ENCODE measurements at places on chromosomes 12 and 14.

DNA sequence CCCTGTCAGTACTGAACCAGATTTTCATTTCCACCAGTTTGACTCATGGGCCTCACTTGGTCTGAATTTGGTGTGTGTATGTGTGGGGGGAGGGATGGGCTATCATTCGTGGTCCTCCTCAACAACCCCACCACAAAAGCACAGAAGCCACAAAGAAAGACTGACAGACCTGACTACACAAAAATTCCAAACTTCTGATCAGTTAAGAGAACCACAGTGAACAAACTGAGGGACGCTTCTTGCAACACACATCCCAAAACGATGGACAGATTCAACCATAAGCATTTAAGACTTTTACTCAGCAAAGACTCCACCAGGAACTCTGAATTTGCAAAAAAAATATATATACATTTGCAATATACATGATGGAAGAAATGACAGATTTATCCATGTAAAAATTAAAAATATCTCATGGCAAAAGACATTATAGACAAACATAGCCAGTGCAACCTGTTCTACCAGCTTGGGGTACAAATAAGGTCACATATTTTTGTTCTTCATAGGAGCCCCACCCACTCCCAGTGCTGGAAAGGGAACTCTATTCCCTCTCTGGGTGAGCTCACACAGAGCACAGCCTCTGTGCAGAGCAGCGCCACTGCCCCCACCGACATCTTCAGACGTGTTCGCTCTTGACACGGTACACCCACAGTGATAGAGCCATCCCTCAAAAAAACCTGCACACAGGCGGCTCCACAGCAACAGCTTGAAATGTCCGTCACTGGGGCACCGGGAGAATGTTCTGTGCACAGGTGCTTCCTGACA lies 49.7 kb downstream of the JAG2 start:
- H3K27me3 ChIP-seq, result no peaks in the 10 kb centered on the region
- peaks cover 4% of the 10 kb centered on the region for H3K36me3 ChIP-seq
- peaks cover 49% of the 10 kb centered on the region for H3K4me1 ChIP-seq
- peak overlapping the region; percentile 95 for H3K27ac ChIP-seq

DNA sequence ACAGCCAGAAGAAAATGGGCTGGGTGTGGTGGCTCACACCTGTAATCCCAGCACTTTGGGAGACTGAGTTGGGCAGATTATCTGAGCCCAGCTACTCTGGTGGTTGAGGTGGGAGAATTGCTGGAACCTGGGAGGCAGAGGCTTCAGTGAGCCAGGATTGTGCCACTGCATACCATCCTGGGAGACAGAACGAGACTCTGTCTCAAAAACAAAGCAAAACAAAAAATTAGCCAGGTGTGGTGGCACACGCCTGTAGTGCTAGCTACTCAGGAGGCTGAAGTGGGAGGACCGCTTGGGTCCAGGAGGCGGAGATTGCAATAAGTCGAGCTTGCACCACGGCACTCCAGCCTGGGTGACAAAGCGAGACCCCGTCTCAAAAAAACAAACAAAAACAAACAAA lies 3.8 kb upstream of the EMP1 start:
- DNase-seq, result no peak
- no peaks in the 10 kb centered on the region for H3K27me3 ChIP-seq
- H3K36me3 ChIP-seq, result no peaks in the 10 kb centered on the region

- H3K36me3 ChIP-seq, result no peaks in the 10 kb centered on the region
- no peak for DNase-seq
- H3K4me1 ChIP-seq, result peaks cover 4% of the 10 kb centered on the region
- H3K27me3 ChIP-seq, result peaks cover 14% of the 10 kb centered on the region
- no peak overlapping the region for H3K27ac ChIP-seq
Observed at GRCh38 chr14:93832081-93832480, 43.8 kb upstream of the PRIMA1 start.

GRCh38 chr12:75738486-75738885 lies 227.1 kb upstream of the KRR1 start:
- H3K36me3 ChIP-seq, result no peaks in the 10 kb centered on the region
- H3K4me3 ChIP-seq, result no peak overlapping the region
- no peaks in the 10 kb centered on the region for H3K27me3 ChIP-seq
- no peak for DNase-seq

DNA sequence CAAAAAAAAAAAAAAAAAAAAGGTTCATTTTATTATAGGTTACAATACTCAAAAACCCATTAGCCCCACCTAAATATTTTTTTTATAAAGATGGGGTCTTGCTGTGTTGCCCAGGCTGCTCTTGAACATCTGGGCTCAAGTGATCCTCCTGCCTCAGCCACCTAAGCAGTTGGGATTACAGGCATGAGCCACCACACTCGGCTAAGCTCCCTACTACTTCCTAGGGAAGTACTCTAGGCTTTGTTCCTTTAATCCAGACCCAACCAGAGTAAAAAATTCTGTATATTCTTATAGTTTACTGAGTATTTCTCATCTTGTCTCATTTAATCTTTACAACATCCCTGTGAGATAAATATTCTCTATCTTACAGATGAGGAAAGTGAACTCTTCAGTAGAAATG lies 50.7 kb downstream of the RBMS2 start:
- H3K36me3 ChIP-seq, result peaks cover 17% of the 10 kb centered on the region
- no peak overlapping the region for H3K4me3 ChIP-seq
- H3K4me1 ChIP-seq, result peaks cover 14% of the 10 kb centered on the region
- H3K27me3 ChIP-seq, result no peaks in the 10 kb centered on the region
- no peak for DNase-seq

DNA sequence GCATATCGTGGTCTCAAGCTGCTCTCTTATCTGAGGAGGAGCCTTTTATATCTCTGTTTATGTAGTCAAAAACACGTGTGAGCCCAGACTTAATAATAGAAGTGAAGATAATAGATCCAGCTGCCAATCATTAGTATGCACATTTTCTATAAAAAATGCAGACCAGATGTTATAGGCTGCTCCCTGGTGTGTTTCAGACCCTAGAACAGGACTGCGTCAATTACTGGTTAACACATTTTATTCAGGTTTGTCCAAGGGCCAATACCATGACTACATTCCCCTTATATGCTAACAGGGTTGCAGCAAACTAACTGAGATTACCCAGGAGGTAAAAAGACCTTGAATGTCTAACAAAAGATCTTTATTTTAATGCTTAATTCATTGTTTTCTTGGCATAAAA lies 98.5 kb upstream of the NEDD1 start:
- H3K36me3 ChIP-seq, result peaks cover 2% of the 10 kb centered on the region
- DNase-seq, result no peak
- no peak overlapping the region for H3K27ac ChIP-seq
- no peaks in the 10 kb centered on the region for H3K4me1 ChIP-seq
- H3K27me3 ChIP-seq, result no peaks in the 10 kb centered on the region

DNA sequence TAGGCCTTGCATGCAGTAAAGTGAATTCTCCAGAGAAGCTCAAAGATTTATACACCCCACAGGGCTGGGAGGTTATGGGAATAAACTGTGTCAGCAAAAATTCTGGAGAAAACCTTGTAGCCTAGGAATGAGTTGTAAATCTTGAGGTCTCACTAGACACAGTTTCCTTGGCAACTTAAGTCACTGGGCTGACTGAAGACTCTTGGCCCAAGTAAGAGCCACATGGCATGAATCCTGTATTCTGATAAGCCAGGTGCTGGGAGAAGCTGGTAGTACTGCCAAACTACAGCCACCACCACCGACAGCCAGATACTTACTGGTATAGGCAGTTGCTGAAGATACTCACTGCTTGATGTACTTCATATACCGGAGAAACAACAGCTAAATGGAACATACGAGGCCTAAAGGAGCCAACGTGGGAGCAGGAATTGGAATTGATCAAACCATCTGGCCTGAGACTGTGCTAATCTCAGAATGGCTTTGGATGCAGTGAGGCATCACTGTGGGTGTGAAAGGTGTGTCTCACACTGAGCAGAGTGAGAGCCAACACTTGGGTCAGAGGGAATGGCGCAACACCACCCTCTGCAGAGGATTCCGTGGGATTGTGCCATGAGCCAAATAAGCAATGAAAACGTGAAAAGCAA lies 102.8 kb upstream of the TMCC3 start:
- no peaks in the 10 kb centered on the region for H3K36me3 ChIP-seq
- peaks cover 5% of the 10 kb centered on the region for H3K4me1 ChIP-seq
- no peak overlapping the region for H3K27ac ChIP-seq

GRCh38 chr14:63745858-63746425 lies 18.1 kb upstream of the SGPP1 start:
- DNase-seq, result no peak
- H3K27me3 ChIP-seq, result no peaks in the 10 kb centered on the region
- H3K27ac ChIP-seq, result no peak overlapping the region
- peaks cover 3% of the 10 kb centered on the region for H3K4me1 ChIP-seq
- H3K36me3 ChIP-seq, result no peaks in the 10 kb centered on the region

DNA sequence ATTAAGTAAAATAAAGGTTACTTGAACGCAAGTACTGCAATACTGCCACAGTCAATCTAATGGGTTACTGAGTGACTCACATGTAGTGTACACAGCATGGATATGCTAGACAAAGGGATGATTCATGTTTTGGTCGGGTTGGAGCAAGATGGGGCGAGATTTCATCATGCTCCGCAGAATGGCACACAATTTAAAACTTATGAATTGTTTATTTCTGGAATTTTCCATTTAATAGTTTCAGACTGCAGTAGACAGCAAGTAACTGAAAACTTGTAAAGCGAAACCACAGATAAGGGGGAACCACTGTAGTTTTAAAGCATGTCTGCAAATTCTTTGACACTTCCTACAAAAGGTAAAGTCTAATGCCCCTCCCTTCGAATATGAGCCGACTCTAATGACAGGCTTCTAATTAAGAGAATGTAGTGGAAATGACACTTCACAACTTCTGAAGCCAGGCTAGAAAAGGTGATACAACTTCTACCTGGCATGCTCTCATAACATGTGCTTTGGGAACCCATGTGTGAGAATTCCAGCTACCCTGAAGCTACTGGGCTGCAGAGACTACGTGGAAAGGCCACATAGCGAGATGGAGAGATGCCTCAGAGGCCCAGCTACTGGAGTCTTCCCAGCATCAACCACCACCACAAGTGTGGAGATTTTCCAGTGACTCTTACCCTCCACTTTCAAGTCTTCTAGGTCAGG lies 13.9 kb upstream of the TCP11L2 start:
- no peaks in the 10 kb centered on the region for H3K4me1 ChIP-seq
- no peak for DNase-seq
- H3K27me3 ChIP-seq, result peaks cover 2% of the 10 kb centered on the region
- no peak overlapping the region for H3K27ac ChIP-seq
- H3K4me3 ChIP-seq, result no peak overlapping the region

GRCh38 chr12:16719713-16720416 lies 113.9 kb upstream of the LMO3 start:
- DNase-seq, result no peak
- H3K27me3 ChIP-seq, result peaks cover 4% of the 10 kb centered on the region
- H3K4me1 ChIP-seq, result no peaks in the 10 kb centered on the region
- H3K36me3 ChIP-seq, result no peaks in the 10 kb centered on the region

- no peaks in the 10 kb centered on the region for H3K27me3 ChIP-seq
- DNase-seq, result no peak
- H3K27ac ChIP-seq, result no peak overlapping the region
- H3K4me3 ChIP-seq, result no peak overlapping the region
- H3K36me3 ChIP-seq, result peaks cover 21% of the 10 kb centered on the region
- no peaks in the 10 kb centered on the region for H3K4me1 ChIP-seq
Observed at GRCh38 chr12:111905502-111905901, 63.5 kb downstream of the MAPKAPK5 start.

DNA sequence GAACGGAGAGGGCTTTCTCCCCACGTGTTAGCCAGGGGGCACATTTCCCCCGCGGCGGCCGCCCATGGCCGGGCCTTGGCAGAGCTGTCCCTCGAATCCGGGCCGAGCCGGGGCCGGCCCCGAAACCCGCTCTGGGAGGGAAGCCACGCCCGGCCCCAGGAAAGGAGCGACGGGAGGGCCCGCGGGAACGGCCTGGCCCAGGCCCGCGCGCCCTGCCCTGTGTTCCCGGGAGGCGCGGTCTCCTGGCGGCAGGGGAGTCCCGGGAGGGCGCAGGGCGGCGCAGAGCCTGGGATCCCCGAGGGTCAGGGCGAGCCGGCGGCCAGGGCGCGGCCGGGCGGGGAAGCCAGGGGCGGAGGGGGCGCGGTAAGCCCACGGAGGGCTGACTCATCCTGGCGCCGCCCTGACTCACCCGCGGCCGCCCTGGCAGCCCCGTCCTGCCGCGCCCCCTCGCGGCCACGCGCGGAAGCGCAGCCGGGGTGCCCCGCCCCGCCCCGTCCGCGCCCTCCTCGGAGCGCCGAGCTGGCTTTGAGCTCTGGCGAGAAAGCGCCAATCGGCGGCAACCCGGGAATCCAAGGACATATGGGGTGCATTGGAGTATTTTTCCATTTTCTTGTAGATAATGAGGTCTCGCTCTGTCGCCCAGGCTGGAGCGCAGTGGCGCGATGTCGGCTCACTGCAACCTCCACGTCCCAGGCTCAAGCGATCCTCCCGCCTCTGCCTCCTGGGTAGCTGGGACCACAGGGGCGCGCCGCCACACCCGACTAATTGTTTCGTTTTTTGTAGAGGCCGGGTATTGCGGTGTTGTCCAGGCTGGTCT lies 31.8 kb upstream of the PLEKHG6 start:
- H3K36me3 ChIP-seq, result no peaks in the 10 kb centered on the region
- H3K27me3 ChIP-seq, result peaks cover 7% of the 10 kb centered on the region
- DNase-seq, result peak; percentile 94
- peaks cover 17% of the 10 kb centered on the region for H3K4me1 ChIP-seq
- peak overlapping the region; percentile 92 for H3K27ac ChIP-seq
- peak overlapping the region; percentile 72 for H3K4me3 ChIP-seq

GRCh38 chr12:15589328-15590032 lies 199.7 kb downstream of the EPS8 start:
- peaks cover 34% of the 10 kb centered on the region for H3K27me3 ChIP-seq
- H3K4me1 ChIP-seq, result peaks cover 9% of the 10 kb centered on the region
- peak overlapping the region; percentile 62 for H3K4me3 ChIP-seq
- no peak for DNase-seq
- no peak overlapping the region for H3K27ac ChIP-seq

DNA sequence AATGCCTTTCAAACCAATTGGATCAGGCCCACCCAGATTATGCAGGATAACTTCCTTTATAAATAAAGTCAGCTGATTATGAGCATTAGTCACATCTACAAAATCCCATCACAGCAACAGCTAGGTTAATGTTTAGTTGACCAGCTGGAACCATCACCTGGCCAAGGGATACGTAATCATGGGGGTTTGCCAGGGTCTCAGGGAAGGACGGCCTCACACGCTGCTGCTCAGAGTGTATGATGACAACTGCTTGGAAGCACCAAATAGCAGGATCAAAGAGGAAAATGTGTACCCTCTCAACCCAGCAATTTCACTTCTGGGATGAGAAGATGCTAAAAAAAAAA lies 162.6 kb downstream of the SLC15A4 start:
- no peak for DNase-seq
- no peaks in the 10 kb centered on the region for H3K36me3 ChIP-seq
- no peak overlapping the region for H3K27ac ChIP-seq

DNA sequence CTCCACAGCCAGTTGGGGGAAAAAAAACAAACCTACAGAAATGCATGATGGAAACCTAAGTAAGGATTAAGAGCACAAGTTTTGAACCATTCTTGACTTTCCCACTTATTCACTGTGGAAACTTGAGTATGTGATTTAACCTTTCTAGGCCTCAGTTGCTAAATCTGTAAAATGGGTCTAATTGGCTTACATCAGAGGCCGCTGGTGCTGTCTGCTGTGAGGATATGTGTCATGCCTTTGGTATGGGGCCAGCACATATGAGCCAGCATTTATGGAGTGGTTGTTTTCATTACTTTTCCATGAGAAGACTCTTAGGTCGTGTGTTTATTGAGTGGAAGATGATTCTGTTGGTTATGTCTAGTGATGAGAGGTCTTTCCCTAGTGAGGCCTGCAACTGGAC lies 102.4 kb downstream of the ESR2 start:
- H3K4me3 ChIP-seq, result no peak overlapping the region
- peaks cover 13% of the 10 kb centered on the region for H3K36me3 ChIP-seq
- H3K27me3 ChIP-seq, result no peaks in the 10 kb centered on the region
- DNase-seq, result no peak
- peaks cover 16% of the 10 kb centered on the region for H3K4me1 ChIP-seq

Data from mesothelial cell of epicardium (in vitro differentiated cells).